ENCODE measurements at places on chromosomes 4 and X.

GRCh38 chrX:3627594-3627993 is 85.9 kb downstream of the PRKX start:
- no peak for ATAC-seq

- no peak for ATAC-seq
These were observed 43.8 kb downstream of the GEMIN8 start for GRCh38 chrX:13985697-13986435.

DNA sequence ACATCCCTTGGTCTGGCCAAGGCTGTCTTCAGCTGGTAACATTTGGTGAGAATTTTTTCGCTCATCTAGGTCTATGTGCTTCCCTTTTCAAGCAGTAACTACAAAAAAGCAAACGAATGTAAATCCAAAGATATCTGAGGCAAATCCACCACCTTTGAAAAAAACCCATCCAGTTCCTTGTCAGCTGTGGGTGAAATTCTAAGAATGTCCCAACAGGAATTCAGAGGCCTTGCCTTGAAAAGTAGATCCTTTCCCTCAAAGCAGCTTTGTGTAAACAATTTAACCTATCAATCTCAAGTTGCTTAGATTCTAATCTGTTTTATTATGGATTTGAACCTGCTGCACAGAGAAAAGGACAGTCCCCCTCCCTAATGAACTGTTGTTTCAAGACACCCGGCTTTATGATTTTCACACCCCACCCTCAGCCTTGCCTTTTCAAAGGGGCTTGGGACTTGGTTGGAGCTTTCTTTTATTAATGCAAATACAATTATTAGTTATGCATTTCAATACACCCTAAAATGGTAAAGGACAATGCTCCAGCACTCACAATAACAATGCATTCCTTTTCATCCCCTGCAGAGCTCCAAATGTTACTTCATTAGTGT is 166.6 kb downstream of the LDB2 start:
- no peak for ATAC-seq

DNA sequence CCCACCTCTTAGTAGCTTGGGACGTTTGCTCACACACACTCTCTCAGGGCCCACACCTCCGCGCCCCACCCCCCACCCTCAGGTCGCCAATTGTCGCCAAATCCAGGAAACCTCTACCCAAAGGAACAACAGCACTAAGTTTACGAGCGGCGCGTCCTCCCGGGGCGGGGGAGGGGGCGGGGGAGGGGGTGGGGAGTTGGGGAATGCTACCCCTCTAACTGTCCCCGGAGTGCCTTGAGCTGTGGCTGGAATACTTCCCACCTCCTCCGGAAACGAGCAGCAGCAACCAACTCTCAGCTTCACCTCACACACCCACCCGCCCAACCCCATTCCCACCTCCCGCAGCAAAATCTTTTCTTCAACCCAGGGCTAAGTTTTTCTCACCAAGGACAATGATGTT is 135.6 kb upstream of the ZIC3 start:
- ATAC-seq = no peak

GRCh38 chr4:32135642-32136041 is 1415.5 kb downstream of the PCDH7 start:
- no peak for ATAC-seq

- ATAC-seq = no peak
These were observed 4.4 kb downstream of the MXD4 start for GRCh38 chr4:2257361-2258081.

- peak; percentile 87 for ATAC-seq
These were observed 14.4 kb upstream of the CXCL8 start for GRCh38 chr4:73725985-73726384.

DNA sequence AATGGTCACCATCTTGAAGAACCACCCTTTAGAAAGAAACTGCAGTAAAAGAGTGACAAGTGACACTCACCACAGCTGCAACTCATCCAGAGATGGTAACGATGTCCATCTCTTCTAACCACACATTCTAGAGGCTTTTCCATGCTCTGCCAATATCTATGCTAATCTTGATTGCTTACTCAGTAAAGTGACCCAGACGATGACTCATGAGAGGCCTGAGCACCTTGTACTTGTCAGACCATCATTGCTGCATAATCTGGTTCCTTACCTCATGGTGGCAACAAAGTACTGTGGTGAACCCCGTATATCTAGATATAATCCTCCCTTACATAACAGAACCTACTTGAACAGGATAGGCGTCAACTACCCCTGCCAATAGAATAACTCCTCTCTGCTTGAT is 75.6 kb downstream of the CCNG2 start:
- ATAC-seq = no peak

GRCh38 chr4:10671366-10671765 is 13.2 kb downstream of the CLNK start:
- ATAC-seq = no peak

- ATAC-seq = no peak
These were observed 761.8 kb downstream of the FAM133A start for GRCh38 chrX:94435799-94436198.

GRCh38 chr4:89024051-89024675 is 32.8 kb downstream of the FAM13A start:
- peak; percentile 100 for ATAC-seq

Measured in SK-N-SH treated with all-trans-retinoic acid at 6 μM for 48 hours (cell line).